GM19239 (cell line): ENCODE measurements at places on chromosomes 6 and 20.

DNA sequence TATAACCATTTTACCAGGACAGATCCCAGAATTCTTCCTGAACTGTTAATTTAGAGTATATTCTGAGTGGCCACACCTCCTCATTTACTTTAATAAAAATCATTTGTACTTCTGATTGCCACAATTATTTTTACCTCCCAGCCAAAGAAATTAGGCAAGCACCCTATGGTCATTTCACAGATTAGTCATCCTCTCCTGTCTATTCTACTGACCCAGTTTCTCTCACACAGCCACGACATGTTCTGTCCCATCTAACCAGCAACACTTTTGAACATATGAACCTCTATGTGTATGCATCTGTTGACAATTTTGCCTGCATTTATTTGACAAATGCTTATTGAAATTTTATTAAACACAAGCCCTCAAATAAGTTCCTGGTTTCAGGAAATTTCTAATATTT lies 202.6 kb upstream of the STXBP5 start:
- no peak for DNase-seq

DNA sequence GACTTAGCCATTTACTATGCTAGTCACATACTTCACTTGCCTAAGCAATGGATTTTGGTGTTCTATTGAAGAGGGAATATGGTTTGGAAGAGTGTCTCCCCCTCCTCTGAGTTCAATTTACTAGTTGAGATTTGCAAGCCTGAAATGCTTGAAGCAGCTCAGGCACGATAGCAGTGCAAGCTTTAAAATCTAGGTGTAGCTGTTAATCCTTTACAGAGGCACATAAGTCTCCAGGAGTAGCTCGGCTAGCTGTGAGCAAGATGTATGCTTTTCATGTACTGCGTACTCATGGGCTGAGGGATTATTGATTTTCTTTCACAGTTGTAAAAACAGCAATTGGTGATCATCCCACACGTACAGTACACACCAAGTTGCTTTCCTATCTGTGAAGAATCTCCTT lies 726 bp downstream of the FLRT3 start:
- no peak for DNase-seq

DNA sequence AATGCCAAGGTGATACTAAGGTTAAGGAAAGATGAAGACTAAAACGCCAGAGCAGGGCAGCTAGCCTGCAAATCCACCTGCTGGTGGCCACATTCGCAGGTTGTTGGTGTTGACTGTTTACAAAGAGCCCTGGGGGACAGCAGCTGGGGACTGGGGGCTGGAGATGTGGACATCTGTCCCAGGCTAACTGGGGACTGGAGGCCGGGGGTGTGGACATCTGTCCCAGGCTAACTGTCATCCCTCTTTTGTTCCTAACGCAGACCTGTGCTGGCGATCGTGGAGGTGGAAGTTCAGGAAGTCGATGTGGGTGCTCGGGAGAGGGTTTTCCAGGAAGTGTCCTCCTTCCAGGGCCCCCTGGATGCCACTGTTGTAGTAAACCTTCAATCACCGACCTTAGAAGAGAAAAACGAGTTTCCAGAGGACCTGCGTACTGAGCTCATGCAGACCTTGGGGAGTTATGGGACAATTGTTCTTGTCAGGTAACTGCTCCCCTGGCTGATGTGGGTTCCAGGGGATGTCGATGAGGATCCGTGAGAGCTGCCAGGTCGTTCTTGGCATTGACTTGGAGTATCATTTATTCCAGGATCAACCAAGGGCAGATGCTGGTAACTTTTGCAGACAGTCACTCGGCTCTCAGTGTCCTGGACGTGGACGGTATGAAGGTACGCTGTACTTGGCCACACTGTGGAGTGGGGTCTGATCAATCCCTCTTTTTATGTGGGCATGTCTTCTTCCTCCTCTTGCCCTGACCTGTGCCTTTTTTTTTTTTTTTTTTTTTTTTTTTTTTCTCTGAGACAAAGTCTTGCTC lies 87.0 kb downstream of the SERAC1 start:
- no peak for DNase-seq

DNA sequence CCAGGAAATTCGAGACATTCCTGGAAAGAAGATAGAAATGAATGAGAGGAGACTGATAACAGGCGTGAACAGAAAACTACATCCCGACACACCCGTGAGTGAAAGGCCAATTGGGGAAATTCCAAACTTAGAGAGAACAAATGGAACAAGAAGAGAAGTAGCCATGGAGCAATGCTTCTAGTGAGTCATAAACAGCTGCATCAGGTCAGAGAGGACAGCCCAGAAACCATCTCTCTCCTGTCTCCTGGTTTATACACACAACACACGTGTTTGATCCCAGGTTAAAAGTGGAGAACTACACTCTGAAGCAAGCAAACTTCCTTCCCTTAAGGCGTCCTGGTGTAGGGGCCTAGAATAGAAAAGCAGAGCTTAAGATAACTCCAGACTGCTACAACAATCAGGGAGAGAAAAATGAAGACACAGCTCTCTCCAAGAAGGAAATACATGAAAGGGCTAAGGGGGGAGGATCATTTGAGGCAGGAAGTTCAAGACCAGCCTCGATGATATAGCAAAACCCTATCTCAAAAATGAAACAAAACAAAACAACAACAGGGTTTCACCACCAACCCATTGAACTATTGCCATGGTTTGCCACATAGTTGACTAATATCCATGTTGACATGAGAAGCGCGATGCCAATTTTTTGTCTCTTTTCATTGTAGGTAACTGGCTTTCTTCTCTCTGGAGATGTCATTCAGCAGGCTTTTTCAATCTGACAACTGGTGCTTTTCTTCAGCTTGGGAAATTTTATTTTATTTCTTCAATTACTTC lies 26.9 kb downstream of the NRN1 start:
- no peak for DNase-seq

DNA sequence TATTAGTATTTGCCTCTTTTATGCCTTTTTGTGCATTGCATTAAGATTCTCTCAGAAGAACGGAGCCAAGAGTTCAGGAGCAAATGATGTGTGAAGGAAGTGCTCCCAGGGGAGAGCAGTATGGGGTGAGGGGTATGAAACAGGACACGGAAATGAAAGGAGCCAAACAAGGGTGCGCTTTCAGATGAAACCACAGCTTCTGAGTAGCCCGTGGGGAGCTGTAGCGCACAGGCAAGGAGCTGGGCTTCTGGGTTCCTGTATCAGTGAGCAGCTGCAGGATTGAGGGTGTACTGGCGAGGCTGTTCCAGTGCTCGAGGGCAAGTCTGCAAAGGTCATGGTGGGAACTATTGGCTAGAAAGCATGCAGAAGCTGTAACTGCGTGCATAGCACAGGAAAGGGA lies 25.4 kb downstream of the ANKEF1 start:
- DNase-seq, result no peak

GRCh38 chr6:129902681-129903080 lies 41.6 kb upstream of the TMEM244 start:
- no peak for DNase-seq

DNA sequence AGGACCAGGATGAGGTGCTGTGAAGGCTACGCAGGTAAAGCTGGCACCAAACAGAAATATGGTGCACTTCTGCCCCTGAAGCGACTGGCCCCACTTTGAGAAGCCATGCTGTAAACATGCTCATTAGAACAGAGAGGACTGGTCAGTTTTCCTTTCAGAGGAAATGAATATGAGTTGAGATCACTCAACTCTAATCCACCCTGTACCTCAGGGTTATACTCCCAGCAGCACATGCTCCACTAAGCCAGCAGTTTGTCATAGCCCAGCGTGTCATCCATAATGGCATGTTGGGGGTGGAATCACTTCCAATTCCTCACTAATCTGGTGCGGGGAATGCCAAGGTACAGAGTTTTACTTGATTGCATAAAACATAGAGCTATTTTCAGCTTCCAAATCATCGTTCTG lies 98.1 kb downstream of the HIVEP2 start:
- DNase-seq, result no peak

DNA sequence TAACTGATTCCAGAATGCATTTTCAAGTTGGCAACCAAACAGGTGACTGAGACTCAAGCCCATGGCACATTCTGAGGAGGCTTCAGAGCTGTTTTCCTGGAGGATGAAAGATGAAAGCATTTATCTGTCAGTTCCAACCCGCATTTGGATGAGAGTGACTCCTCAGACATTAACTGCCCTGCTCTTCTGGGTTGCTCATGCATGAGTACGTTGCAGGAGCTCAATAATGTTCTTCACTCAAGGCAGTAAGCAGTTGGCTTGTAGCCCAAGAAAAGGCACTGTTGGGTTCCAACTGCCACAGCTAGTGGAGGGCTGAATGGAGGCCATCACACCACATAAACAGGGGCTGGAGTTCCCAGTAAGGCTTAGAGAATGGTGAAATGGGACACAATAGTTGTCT lies 155.3 kb downstream of the FUT9 start:
- no peak for DNase-seq

DNA sequence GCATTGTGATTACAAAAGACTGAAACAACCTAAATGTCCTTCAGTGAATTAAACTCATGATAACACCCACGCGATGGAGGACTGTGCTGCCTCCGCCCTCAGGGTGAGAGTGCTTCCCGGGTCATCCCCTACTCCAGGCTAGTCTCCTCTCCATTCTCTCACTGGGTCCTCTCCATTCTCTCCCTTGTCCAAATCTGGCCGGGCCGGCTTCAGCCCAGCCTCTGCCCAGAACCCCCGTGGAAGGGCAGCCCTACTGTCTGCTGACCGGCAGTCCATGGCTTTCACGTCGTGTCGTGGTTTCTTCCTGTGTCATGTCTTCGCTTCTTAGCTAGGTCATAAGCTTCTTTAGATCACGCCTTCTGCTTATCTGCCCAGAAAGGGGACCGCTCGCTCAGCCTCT lies 74.8 kb downstream of the CDC5L start:
- DNase-seq, result no peak

- DNase-seq, result no peak
Observed at GRCh38 chr20:25270829-25271251, 23.0 kb downstream of the PYGB start.

DNA sequence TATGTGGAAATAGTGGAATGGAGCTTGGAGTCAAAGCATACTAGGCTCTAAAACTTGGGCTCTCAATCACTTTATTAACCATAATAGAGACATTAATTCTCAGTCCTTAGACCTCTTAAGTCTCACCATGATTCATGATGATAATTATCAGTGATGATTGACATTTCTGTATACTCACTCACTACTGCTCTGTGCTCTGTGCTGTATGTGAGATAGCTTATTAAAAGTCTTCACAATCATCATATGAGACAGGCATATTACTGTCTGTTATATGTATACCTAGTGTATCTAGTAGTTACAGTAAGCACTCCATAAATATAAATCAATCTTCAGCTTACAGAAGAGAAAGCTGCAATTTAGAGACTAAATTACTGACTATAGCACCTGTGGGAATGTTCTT lies 236.0 kb upstream of the JAG1 start:
- DNase-seq, result no peak

DNA sequence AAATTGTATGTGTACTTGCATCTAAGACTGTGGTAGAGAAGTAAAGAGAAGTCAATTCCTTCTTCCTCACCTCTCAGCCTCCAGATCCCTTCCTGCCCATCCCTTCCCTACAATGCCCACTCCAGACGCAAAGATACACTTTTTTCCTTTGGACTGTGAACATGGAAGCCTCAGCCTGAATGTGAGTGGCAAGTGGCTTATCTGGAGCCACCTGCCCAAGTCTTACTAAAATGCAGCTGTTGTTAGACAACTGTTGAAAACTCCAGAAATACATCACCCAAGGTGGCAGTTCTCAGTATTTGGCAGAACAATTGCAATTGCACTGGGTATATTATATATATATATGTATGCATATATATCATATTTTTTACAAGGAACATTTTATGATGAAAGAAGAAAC lies 7.5 kb downstream of the VGLL2 start:
- DNase-seq, result no peak

- peak; percentile 41 for DNase-seq
Observed at GRCh38 chr6:158911746-158912480, 88.1 kb downstream of the RSPH3 start.

- no peak for DNase-seq
Observed at GRCh38 chr6:100153636-100154275, 159.7 kb upstream of the MCHR2 start.

DNA sequence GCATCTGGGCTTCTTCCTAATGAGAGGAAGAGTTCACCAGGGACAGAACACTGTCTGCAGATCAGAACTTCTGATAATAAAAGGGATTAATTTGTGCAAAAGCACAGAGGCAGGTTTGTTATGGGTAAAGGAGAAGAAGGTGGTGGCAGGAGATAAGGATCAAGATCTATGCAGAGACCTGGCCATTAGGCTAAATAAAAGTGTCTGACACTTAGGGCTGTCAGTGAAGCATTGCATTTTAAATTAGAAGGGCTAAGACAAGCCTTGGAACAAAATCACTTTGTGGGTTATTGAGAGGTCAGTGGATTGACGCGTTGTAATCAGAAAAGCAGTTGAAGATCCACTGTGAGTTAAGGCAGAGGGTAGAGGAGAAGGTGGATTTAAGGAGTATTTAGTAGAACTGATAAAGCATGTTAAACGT lies 76.8 kb downstream of the MAP3K4 start:
- DNase-seq, result no peak

DNA sequence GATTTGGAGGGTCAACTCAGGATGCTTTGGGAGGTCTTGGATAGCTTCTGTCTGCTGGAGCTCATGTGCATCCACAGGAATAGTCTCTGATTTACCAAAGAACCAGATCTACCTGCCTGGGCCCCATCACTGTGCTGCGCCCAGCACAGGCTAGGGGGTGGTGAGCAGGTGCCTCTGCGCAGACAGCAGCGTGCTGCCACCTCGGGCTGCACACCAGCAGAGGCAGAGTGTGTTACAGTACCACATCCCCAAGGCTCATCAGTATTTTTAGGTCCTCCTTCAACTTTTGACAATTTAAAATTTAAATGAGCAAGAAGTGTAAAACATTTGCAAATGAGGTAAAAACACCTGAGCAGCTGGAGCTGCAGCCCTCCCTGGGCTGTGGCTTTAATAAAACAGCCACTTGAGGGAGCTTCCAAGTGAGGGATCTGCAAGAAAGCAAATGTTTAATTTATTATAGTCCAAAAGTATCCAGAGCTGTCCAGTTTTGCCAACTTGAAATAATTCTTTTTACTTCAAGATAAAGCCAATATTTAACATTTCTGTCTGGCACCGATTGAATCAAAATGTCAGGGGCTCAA lies 324.9 kb downstream of the ZFAND3 start:
- no peak for DNase-seq

- no peak for DNase-seq
Observed at GRCh38 chr6:167919349-167919748, 78.1 kb upstream of the KIF25 start.

DNA sequence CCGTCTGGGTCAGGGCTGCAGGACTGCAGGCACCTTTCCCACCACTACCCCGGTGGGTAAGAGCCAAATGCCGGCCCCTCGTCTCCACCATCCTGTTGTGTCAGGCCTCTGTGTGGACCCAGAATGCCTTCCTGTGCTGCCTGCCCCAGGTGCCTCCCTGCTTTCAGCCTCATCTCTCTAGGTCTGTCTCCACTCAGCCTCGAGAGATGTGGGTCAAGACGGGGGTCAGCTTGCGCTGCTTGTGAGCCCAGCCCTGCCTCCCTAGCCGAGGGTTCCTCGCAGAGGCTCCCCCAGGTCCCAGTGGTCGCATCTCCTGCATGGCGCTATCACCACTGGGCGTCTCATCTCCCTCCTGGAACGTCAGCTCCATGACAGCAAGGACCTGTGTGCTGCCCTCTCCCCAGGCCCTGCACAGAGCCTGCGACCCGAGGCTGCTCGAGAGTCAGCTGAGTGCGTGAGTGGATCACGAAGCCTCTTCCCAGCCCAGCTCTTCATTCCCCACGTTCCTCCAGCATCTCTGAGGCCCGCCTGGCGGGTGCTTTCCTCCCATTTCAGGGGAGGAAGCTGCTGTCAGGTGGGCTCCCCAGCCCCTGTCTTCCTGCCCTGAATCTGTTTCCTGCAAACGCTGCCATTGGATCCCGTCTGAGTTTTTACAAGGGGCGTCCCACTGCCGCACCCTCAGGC lies 38.7 kb upstream of the ZBP1 start:
- DNase-seq, result no peak
